ENCODE measurements at places on chromosomes 2 and 18.

GRCh38 chr2:119873350-119874315, 113.9 kb downstream of the PTPN4 start:
- no peak for DNase-seq

DNA sequence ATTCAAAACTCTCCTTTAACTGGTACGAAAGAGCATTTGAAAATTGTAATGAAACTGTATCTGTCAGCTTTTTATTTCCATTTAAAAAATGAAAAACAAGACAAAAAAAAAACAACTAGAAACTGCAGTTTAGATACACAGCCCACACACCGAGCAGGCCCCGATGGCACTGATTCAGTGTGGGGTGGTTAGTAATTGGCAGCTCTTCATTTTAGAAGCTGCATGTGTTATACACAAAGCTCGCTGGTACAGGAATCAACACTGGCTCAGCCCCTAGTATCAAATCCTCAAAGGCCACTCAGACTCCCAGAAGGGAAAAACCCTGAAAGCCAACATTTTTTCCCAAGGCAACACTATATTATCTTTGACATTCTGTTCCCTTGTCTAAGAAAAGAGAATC, 30.5 kb upstream of the RMDN2 start:
- DNase-seq, result peak; percentile 18

- no peak for DNase-seq
Observed at GRCh38 chr18:2394684-2395083, 176.6 kb downstream of the METTL4 start.

DNA sequence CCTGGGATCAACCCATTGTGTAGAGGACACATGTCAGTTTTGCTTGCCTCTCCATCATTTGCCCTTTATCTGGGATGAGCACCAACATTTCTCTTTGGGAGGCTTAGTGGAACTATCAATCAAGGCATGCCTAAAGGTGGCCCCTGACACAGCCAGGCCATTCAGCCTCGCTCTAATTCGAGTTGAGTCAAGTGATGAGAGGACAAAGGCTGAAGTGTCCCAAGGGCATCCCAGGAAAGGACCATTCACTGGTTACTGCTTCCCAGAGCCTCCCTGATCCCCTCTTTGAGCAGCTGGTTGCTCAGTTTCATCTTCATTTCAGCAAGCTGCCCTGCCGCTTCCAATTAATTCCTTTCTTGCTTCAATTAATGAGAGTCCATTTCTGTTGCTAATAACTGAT, 63.5 kb downstream of the DNER start:
- no peak for DNase-seq

DNA sequence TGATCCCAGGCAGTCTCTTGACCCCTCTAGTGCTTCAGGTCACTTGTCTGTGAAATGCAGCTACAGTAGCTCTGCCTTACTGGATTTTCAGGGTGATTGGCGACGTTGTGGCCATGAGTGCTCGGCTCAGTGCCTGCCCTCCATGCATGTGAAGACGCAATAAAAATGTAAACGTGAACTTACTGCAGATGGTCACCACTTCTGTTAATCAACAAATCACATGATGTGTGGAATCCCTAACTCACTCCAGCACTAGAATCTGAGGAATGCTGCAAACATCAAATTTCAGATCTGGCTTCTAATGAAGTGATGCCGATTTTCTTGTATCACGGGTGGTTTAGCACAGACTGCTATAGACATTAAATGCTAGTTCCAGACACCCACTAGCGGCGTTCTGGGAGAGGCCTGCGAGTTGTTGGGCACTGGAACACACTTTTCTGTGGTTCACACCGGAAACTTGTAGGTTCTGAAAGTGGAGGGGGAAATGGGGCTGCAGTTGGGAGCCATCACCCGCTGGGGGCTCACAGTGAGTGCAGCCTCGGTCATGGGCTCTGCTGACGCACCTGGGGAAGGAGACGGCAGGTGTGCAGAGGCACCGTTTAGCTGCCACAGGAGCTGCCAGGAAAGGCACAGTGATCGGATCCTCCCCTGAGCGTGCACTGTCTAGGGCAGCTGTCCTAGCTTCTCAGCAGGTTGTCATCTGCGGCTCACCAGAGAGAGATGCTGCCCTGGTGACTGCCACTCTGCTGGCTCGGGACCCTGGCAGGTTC, 6.5 kb downstream of the CNDP1 start:
- DNase-seq, result no peak

GRCh38 chr2:98532756-98533155, 75.6 kb downstream of the COA5 start:
- DNase-seq, result no peak

DNA sequence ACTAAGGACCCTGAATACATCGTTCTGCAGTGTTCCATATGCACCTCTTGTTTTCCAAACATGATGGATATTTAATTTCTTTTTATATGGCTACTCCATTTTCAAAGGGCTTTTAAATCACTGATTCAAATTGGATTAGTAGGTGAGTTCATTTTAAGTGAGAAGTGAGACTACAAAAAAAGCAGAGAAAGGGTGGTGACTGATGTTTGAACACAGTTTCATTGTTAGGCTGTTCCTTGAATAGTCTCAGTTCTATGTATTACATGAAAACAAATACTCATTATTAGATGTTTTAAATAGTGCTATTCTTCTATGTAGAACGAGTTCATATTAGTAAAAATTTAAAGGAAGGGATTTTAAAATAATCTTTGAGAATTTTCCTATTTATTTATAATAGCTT, 72.7 kb upstream of the STON1 start:
- no peak for DNase-seq
